Left ventricle myocardium inferior (tissue), 1 donor: ENCODE measurements at places on chromosomes 3 and 15. TPM values are rescaled to one million over a fixed set of nuclear protein-coding genes. Genes with fewer than 3 reads are reported as not detected.

RLBP1 gene
- not detected for total RNA-seq

CADM2 gene
- 4.3 TPM for total RNA-seq

GRCh38 chr3:30524357-30525040 is 81.9 kb upstream of the TGFBR2 start:
- DNase-seq = no peak

GRCh38 chr3:174002543-174002942 is 605.0 kb downstream of the NLGN1 start:
- DNase-seq = no peak

DNA sequence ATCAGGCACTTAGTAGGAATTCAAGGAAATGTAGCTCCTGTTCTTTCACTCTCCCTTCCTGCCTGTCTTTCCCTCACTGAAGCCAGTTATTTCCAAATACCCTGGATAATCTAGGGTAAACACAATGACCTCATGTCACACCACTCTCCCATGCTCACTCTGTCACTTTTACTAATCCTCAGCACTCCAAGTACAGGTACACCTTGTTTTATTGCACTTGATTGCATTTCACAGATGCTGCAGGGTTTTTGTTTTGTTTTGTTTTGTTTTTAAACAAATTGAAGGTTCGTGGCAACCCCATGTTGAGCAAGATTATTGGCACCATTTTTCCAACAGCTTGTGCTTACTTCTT is 40.8 kb downstream of the PPM1L start:
- no peak for DNase-seq

- no peak for DNase-seq
These were observed 1.5 kb downstream of the RPL35A start for GRCh38 chr3:197951392-197951990.

DNA sequence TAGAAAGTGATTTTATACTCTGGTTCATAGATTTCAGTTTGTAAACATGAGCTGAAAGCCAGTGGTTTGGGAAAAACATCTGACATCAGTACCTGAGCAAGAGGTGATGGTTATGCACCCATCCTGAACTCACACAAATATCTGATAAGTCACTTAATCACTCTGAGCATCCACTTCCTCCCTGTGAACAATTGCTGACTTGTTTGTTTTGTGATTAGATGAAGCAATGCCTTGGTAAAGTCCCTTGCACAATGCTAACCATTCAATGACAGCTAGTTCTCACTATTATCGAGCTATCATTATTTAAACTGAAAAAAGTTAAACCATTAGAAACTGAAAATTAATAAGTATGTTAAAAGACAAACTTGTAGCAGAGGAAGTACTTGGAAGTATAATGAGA is 303.0 kb downstream of the PLOD2 start:
- no peak for DNase-seq

DNA sequence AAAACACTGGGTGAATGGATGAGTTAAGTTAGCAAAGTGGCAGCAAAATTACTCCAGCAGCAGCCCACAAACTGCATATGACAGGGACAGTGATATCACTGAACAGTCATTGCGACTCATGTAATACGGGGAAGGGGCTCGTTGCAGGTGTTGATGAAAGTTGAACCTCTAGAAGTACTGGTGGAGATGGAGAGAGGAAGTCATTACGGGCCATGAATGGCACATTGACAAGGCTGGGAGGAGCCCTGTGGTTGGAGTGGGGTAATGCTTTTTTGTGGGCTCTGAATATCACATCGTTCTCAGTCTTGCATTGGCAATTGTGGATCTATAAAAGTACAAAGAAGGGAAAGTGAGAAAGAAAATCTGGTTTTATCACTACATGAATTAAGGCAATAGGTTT is 278.1 kb downstream of the ZPLD1 start:
- DNase-seq = no peak

GRCh38 chr3:156293566-156293965 is 173.2 kb downstream of the KCNAB1 start:
- no peak for DNase-seq

DNA sequence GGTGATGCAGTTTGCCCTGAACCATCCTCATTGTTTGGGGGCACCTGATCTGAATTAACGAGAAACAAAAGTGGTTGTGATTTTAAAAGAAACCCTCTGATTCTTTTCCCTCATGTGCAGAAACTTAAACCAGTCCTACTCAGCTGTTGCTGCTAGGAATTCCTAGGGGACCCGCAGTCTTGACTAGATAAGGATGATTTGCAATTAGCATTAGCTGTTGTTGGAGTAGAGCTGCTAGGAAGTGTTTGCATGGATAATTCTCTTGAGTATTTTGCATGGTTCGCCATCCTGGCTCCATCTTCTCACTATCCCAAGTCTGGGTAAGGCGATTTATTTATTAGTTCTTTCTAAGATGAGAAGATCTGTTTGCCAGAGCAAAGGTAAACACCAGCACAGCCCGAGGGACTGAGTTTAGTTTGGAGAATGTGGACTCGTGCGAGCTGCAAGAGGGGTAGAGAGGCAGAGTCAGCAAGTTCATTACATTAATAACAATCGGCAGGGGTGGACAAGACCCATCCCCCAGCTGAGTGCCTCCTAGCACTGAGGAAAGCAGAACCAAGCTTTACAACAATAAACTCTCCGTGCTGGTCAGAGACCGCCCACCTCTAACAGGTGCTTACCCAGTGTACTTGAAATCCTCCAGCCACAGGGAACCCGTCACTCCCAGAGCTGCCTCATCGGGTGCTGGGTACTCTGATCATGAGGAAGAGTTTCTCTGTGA is 4.1 kb downstream of the FGD5 start:
- DNase-seq = no peak

DNA sequence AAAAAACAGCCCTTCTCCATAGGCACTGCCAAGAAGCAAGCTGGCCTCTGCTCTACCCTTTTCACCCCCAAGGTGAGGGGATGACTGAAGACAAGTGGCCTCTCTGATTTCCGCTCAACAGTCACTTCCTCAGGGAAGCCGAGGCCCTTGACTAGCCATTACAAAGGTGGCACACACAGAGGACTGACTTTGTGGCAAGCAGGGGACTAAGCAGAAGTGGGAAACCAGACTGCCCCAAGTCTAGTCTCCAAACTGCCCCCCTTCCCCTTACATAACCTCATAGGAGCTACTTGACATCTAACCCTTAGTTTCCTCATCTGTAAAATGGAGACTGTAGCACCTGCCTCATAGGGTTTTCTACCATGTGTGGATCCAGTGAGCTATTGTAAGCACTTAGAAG is 118.9 kb downstream of the FOXP1 start:
- DNase-seq = no peak
